Type B pancreatic cell (in vitro differentiated cells): ENCODE measurements at places on chromosomes 6 and 20. TPM values are rescaled to one million over a fixed set of nuclear protein-coding genes. Genes with fewer than 3 reads are reported as not detected.
A peak's percentile ranks its signal among the peaks of the same experiment; 100 is the strongest.

Gene FERMT1
- total RNA-seq = 7.1 and 11.5 TPM in 2 replicates

Gene TDP2
- total RNA-seq = 42.6 and 44.1 TPM in 2 replicates

DNA sequence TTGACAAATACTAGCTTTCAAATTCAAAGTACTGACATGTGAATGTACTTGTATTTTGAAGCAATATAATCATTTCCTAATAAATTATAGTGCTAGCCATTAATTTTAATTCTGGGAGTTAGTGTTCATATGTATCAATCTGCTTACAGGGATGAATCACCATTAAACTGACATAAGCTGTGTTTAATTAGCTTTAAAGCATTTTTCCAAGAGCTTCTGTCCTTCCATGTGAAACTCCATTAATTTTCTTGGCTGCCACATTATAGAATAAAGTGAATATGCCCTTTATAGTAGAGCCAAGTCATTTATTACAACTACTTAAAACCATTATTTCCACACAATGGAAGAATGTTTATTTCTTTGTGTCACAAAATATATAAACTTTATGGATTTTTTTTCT lies 150.8 kb downstream of the COL21A1 start:
- H3K4me1 ChIP-seq = peaks cover 4% of the 10 kb centered on the region
- peaks cover 9% of the 10 kb centered on the region for H3K36me3 ChIP-seq
- DNase-seq = no peak
- no peaks in the 10 kb centered on the region for H3K27me3 ChIP-seq

- H3K4me3 ChIP-seq = no peak overlapping the region
- no peaks in the 10 kb centered on the region for H3K27me3 ChIP-seq
- no peak for DNase-seq
- H3K27ac ChIP-seq = peak overlapping the region; percentile 23
- H3K4me1 ChIP-seq = peaks cover 29% of the 10 kb centered on the region
These were observed 6.3 kb downstream of the BCAS1 start for GRCh38 chr20:54063992-54064676.

DNA sequence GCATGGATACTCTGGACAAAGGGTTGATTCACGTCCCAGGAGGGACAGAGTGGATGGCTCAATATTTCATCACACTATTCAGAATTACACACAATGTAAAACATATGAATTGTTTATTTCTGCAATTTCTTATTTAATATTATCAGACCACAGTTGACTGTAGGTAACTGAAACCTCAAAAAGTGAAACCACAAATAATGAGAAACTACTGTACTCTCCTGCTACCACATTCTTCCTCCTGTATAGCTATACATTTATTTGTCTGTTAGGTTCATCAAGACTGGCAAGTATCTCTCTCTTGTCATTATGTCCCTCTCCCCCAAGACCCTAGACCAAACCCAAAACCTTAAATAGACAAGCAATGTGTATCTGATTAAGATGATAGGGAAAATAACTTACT lies 60.0 kb downstream of the SYCP2 start:
- peaks cover 3% of the 10 kb centered on the region for H3K27me3 ChIP-seq
- H3K4me1 ChIP-seq = no peaks in the 10 kb centered on the region
- no peaks in the 10 kb centered on the region for H3K36me3 ChIP-seq

DNA sequence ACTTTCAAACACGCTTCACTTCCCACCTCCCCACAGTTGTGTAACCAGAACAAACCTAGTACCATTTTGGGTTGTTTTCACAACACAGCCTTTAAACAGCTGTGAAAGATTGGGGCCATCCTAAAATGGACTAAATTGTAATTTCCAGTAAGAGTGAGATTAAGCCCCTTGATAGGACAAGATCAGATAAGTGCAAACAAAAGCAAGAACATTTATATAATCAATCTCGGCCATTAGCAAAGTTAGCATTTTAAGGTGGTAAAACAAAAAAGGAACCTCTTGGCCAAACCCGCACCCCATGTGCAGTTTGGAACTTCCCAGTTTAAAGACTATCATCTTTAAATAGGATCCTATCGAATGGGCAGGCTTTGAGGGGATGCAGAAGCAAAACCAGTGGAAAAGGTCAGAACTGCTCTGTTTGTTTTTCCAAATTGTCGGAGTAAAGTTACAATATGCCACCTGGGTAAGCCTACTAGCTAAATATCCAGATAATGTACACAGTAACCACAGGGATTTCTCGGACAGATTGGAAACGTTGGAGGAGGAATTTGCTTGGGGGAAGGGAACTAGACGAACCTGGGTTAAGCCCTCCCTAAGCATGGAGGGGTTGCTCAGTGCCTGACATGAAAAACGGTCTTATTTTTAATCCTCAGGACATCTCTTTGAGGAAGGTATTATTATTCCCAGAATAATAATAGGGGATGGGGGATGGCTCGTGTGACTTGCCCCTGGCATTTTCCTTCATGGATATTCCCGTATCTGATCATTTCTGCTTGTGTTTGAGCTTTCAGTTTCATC lies 159.8 kb upstream of the SALL4 start:
- H3K4me1 ChIP-seq = peaks cover 35% of the 10 kb centered on the region
- H3K4me3 ChIP-seq = peak overlapping the region; percentile 57
- DNase-seq = no peak
- no peaks in the 10 kb centered on the region for H3K36me3 ChIP-seq

DNA sequence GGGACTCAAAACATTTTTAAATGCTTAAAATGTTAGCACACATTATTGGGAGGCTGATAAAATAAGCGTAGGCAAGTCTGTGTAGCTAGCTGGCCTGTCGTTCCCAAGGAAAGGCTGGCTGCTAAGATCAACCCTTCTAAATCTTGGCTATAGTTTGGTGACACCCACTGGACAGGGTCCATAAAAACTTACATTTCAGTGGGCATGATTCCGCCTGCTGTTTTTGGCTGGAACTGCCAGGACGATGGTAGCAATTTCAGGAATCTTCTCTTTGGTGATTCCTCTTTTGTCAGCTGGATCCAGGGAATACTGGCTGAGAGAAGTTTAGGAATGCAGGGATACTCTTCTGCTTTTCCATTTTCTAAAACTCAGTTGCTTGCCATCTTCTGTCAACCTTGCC lies 162.2 kb downstream of the NKAIN2 start:
- no peak overlapping the region for H3K27ac ChIP-seq
- no peak for DNase-seq
- H3K36me3 ChIP-seq = no peaks in the 10 kb centered on the region
- no peak overlapping the region for H3K4me3 ChIP-seq
- H3K4me1 ChIP-seq = no peaks in the 10 kb centered on the region

GRCh38 chr6:132527791-132528190 lies 10.3 kb upstream of the TAAR9 start:
- no peak for DNase-seq
- H3K4me1 ChIP-seq = no peaks in the 10 kb centered on the region
- peaks cover 6% of the 10 kb centered on the region for H3K27me3 ChIP-seq
- H3K4me3 ChIP-seq = no peak overlapping the region
- no peak overlapping the region for H3K27ac ChIP-seq

Gene LAMA5
- 246 and 611 TPM in 2 replicates for total RNA-seq

DNA sequence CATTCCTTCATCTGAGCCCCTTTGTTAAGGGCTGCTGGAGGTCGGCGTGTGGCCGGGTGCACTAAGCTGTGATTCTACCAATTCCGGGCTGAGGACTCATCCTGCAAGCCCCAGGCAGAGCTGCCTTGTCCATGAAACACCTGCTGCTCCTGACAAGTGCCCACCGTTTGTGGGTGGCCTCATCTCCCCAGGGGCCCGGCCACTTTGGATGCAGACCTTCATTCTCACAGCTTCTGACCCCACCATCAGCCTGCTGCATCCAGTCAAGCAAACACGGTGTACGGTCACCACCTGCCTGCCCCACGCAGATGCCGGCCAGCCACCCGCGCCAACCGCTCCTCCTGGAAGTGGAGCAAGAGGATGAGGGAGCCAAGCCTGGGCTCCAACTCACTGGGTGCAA lies 382.7 kb downstream of the THBS2 start:
- no peak overlapping the region for H3K4me3 ChIP-seq
- H3K36me3 ChIP-seq = no peaks in the 10 kb centered on the region
- peaks cover 26% of the 10 kb centered on the region for H3K4me1 ChIP-seq
- H3K27me3 ChIP-seq = peaks cover 17% of the 10 kb centered on the region
- no peak overlapping the region for H3K27ac ChIP-seq

DNA sequence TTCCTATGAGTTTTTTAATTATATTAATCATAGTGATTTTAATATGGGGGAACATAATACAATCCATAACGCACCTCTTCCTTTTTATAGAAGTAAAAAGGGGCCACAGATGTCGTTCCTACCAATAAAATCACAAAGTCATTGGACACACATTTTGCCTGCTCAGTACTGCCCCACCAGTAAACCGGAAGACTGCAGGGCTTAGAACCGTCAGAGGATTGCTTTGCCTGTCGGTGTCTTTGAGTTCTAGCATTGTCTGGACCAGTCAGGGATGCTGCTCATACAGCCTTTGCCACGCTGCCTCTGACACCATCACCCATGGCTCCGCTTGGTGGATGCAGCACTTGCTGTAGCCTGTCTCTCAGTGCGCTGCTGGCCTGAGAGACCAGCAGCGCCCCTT lies 853.6 kb downstream of the C6orf118 start:
- no peak overlapping the region for H3K4me3 ChIP-seq
- H3K36me3 ChIP-seq = no peaks in the 10 kb centered on the region
- H3K27me3 ChIP-seq = no peaks in the 10 kb centered on the region
- H3K27ac ChIP-seq = no peak overlapping the region
- no peaks in the 10 kb centered on the region for H3K4me1 ChIP-seq

Gene HRH3
- 0.24 and 0.53 TPM in 2 replicates for total RNA-seq

Gene VNN1
- 1.1 and 1.3 TPM in 2 replicates for total RNA-seq

Gene C6orf118
- 0.50 and 6.1 TPM in 2 replicates for total RNA-seq

DNA sequence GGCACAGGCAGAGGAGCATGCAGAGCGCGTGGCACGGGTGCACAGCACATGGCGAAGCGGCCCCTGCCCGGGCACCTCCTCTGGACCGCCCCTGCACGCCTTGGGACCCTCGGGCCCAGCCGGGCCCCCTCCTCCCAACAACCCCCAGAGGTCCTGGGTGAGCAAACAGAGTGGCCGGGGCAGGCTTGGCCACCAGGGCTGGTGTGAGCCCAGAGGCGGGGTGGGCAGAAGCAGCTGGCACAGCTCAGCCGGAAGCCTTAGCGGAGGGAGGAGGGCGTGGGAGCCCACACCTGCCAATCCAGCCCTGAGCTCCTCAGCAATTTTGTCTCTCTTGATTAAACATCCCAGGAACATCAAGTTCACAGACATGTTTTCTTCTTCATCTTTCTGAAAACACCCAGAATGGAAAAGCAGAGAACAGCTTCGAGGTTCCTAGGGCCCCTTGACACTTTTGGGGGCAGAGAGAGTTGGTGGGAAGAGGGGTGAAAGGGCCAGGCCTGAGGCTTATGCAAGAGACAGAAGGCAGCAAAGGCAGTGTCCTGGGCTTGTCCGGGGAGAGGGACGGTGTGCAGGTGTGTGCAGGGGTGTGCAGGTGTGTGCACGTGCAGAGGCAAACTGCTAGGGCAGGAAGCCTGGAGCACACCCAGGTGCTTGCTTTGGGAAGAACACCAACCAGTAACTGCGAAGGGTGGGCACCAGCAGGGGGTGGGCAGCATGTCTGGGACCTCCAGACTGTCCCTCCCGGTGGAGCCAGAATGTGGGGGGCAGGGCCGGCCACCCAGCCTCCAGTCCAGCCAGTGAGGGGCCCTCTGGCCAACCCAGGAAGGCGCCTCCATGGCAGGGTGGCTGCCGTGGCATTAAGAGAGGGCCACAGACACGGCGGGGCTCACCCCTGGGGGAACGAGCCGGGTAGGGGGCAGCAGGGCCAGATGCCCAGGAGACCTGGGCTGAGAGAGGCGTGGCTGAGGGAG lies 4.8 kb downstream of the HRH3 start:
- DNase-seq = no peak
- H3K27ac ChIP-seq = no peak overlapping the region
- H3K27me3 ChIP-seq = peaks cover 47% of the 10 kb centered on the region

GRCh38 chr6:26199057-26199772 lies 112.0 kb downstream of the HFE start:
- peak overlapping the region; percentile 98 for H3K27ac ChIP-seq
- H3K4me3 ChIP-seq = peak overlapping the region; percentile 94
- peaks cover 2% of the 10 kb centered on the region for H3K27me3 ChIP-seq
- H3K36me3 ChIP-seq = peaks cover under 1% of the 10 kb centered on the region
- peaks cover 19% of the 10 kb centered on the region for H3K4me1 ChIP-seq

DNA sequence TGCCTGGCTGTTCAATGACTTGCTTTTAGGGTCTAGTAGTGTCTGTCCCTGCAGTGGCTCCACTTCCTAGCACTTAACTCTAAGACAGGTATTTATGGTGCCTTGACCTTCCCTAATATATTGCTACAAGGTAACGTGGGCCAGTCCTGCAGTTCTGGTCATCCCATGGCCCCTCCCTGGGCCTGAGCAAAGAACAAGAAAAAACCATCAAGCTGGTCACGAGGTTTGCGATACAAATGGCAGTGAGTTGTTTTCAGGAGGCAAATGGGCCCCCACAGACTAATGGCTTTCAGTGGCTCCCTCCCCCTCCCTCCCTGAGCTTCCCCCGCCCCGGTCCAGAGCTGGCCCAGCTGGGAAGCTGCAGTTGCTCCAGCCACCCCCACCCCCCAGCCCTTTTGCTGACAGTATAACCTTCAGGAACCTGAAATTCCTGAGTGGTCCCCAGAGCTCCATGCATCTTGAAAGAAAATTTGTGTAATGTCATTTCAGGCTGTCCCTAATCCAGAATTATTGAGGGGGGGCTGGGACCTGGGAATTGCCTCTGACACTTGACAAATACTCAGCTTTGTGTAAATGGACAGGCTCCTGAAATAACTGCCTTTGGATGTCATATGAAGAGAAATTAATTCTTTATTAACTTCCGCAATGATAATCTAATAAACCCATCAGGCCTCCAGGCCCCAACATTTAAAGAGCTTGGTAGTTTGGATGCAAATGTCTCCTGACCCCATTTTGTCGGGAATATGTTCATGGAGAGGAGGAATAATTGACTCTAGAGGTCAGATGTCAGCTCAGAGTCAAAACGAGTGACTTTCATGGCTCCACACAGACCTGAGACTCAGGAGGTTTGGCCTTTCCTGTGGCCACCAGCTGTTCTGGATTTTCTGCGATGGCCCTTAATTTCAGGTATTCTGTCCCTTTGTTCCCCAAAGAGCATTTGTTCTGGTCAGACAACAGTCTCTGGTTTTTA lies 153.2 kb upstream of the TOP1 start:
- DNase-seq = no peak
- H3K27ac ChIP-seq = no peak overlapping the region
- no peaks in the 10 kb centered on the region for H3K36me3 ChIP-seq
- peaks cover 3% of the 10 kb centered on the region for H3K27me3 ChIP-seq

- no peaks in the 10 kb centered on the region for H3K27me3 ChIP-seq
- no peaks in the 10 kb centered on the region for H3K36me3 ChIP-seq
- no peaks in the 10 kb centered on the region for H3K4me1 ChIP-seq
- H3K27ac ChIP-seq = no peak overlapping the region
- no peak for DNase-seq
- H3K4me3 ChIP-seq = no peak overlapping the region
These were observed 1950.9 kb upstream of the DEFB115 start for GRCh38 chr20:29306390-29307072.
